ENCODE measurements at places on chromosomes 2 and 18.

- no peak for DNase-seq
These were observed 123.5 kb upstream of the EML6 start for GRCh38 chr2:54599914-54600313.

GRCh38 chr2:61023670-61024069 lies 5.6 kb upstream of the PUS10 start:
- no peak for DNase-seq

- DNase-seq, result peak; percentile 4
These were observed 19.6 kb downstream of the RSAD2 start for GRCh38 chr2:6896930-6897759.

DNA sequence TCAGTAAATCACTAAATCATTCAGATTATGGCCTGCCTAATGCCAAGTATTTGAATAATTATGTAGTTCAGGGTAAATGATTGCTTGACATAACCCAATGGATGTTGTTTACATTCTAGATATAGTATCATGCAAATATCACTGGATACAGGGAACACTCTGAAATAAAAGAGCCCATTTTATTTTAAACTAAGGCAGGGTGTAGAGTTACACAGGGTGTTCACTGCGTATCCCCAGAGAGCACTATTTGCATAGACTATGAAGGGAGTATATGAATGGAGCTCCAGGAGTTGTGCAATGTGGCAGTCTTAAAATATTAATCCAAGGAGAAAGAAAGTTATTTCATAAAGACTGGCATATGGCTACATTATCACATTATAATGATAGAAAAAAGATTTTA lies 701.1 kb upstream of the KLHL29 start:
- DNase-seq, result no peak

- peak; percentile 83 for DNase-seq
These were observed 5.6 kb upstream of the IMP4 start for GRCh38 chr2:130336877-130337734.

GRCh38 chr2:45714679-45715078 lies 63.2 kb downstream of the PRKCE start:
- DNase-seq, result no peak

DNA sequence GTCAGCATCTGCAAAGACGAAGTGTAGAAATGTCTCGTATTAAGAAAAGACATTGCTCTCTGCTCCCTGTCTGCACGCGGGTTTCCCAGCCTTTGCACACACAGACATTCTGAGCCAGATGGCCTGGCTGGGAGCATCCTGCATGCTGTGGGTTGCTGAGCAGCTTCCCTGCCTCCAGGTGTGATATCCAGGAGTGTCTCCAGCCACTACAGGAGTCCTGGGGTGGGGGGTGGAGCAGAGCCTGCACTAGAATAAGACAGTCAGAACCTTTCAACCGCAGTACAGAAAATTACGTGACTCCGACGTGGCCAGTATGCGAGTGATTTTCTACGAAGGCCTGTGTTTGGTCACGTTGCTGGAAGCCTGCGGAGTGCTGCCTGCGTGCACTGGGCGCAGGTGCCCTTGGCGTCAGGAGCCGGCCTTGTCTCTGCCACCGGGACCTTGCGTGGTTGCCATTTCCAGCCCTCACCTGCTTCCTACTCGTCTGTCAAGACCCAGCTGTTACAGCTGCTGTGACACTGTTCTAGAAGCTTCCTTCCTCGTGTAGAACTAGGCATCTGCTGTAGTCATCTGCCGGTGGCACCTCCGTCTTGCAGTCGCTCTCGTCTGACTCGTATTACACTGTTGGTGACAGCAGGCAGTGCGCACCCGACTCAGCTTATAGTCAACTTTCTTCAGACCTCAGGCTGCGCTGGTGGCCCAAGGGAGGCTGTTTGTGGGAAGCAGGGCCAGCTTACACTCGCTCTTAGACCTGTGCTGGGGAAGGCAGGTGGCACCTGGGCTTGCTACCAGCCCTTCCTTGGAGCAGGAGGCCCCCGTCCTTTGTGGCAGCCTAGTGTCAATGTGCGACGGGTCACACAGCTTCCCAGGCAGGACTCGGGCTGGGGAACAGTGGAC lies 11.2 kb downstream of the CTDP1 start:
- DNase-seq, result no peak

DNA sequence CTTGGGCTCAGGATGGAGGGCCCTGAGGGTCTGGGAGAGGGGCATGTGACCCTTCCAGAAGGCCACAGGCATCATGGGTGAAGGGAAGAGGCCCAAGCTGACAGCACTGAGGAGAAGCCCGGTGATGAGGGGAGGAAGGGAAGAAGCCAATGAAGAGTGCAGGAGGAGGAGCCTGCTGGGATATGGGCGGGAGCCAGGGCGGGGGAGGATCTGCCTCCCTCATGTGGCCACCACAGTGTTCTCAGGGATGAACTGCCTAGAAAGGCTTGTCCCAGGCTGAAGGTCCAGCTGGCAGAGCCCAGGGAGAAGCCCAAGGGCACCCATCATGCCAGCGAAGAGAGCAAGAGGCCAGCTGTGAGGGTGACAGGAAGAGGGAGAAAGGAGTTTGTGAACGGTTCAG lies 24.6 kb upstream of the PLB1 start:
- DNase-seq, result no peak

- DNase-seq, result no peak
These were observed 112.6 kb upstream of the NT5C1B start for GRCh38 chr2:18701981-18702380.

GRCh38 chr2:101038455-101039255 lies 36.6 kb downstream of the RPL31 start:
- DNase-seq, result no peak

DNA sequence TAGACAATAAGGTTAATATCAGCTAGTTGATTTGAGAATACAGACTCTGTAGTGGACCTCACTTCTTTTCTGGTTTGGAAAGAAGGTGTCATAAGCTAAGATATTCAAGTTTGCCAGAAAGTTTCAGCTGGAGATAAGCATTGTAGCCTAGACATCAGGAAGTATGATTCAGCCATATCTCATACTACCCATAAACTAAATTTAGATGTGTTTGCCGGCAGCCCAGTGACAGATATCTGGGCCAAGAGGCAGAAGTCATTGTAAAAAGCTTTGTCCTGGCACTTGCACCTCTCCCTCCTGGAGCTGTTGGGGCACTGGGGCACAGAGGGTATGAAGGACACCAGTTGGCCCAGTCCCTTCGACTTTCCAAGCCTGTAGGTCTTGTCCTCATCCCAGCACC lies 128.0 kb downstream of the EPHA4 start:
- no peak for DNase-seq

DNA sequence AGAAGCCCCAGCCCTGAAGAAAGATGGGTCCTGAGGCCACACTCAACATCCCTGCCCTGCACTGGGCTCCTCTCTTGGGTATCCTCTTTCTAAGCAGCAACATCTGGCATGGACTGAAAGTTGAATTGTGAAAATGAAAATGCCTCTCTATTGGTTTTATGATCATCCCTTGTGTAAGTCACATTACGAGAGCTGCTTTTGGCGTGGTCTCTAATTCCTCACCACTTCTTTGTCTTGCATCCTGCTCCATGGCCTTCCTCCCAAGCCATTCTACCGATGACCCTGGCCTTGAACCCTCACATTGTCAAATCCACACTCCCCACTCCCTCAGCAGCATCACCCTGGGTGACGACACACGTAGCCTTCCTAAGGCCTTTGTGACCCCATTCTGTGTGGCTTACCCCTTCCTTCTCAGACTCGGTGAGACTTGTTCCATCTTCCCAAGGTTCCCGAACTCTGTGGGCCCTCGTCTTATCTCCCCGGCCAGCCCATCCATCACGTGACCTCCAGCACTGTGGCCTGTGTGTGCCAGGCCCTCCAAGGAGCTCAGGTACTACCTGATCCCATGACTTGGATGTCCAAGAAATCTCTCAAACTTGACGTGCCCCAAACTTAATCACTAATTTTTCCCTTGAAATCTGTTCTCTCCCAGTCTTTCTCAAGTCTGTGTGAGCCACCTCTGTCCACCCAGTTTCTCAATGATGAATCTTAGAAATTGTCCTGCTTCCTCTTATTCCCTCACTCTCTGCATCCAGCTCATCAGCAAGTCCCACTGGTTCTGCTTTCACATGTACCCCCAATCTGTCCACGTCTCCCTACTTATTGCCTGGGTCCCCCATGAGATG lies 194.7 kb upstream of the HS6ST1 start:
- DNase-seq, result no peak

GRCh38 chr18:70416496-70416895 lies 127.7 kb downstream of the SOCS6 start:
- DNase-seq, result no peak

Measured in NCI-H1092 treated with DMSO at 0.1 percent for 48 hours (cell line).